D721Med (cell line): ENCODE measurements at places on chromosomes 4 and X.

GRCh38 chr4:98480535-98480934, 177.9 kb downstream of the TSPAN5 start:
- DNase-seq, result no peak

- no peak for DNase-seq
These were observed 13.2 kb downstream of the RTL8B start for GRCh38 chrX:135009057-135009610.

DNA sequence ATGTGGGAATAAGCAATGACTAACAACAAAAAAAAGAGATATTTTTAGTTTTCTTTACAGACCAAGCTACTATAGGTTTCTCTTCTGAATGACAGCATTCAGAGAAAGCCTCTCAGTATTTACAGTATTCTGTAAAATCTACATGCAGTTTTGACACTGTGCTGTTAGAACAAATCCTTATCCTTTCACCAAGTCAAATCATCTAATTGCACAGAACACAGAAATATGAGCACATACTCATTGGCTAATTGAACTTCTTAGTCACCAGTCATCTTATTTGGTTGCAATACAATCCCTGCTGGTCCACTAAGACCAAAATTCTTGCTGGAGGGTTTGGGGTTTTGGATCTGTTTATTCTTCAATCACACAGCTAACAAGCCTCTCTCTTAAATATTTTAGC, 5.7 kb downstream of the ACOT9 start:
- DNase-seq, result no peak

- no peak for DNase-seq
These were observed 28.0 kb upstream of the PLK4 start for GRCh38 chr4:127852661-127853060.

GRCh38 chrX:19616959-19617358, 101.7 kb upstream of the MAP3K15 start:
- DNase-seq, result no peak

DNA sequence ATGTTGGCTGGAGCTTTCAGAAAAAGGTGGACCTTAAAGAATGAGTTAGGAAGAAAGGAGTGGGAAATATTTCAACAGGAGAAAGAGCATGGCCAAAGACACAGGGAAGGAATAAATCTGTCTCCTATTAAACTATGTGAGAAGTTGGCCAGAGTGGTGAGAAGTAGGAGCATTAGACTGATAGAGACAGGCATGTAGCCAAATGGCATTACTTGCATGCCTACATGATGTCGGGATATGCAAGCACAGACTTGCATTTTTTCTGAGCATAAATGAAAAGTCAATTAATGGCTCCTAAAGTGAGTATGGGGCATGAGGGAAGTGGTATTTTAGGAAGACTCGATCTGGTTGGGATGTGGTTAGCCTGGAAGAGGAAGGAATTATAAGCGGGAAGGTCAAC, 279.6 kb upstream of the PITX2 start:
- DNase-seq, result no peak

DNA sequence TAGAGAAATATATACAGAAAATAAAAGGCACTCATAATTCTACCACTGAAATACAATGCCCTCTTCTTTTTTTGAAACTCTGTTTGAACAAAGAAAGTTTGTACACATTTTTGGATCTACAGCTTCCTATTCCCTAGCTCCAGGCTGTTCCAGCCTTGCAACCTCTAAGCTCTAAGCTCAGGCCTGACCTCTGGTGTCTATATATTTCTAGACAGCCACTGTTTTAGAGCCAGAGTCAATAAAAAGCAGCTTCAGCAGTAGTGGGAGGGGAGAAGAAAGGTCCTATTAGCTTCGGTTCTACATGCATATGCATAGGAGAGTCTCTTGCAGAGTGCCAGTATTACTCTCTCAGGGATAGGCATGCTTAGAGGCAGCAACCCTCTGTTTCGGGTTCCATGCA, 39.7 kb downstream of the CLDN2 start:
- DNase-seq, result no peak

DNA sequence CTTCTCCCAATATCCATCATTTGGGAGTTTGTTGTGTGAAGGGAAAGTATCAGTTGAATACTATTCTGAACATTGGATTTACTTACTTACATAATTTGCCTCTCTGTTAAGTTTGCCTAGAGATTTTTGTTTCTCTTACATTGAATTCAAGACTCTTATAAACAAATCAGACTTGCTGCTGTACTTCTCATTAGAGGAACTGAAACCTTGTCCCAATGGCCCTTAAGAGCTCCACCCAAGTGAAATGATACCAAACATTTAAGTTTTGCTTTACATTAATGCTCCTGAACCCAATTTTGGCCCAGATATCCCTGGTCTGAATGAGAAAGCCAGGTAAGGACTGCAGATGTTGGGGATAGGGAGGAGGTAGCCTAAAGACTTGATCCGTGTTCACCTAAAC, 32.0 kb downstream of the HAND2 start:
- no peak for DNase-seq
